Stimulated activated CD8-positive, alpha-beta memory T cell treated with anti-CD3 and anti-CD28 coated beads, Interleukin-15, amount 100 ng/mL, for 1 hour (primary cell): ENCODE measurements at places on chromosomes 2 and 18.

GRCh38 chr2:10439185-10439879 lies 8.8 kb downstream of the ODC1 start:
- DNase-seq: no peak

DNA sequence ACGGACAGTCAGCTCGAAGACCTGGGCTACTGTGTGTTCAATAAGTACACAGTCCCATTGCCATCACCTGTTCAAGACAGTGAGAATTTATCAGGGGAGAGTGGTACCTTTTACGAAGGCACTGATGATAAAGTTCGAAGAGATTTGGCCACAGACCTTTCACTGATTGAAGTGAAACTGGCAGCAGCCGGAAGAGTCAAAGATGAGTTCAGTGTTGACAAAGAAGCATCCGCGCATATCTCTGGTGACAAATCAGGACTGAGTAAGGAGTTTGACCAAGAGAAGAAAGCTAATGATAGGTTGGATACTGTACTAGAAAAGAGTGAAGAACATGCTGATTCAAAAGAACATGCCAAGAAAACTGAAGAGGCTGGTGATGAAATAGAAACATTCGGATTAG lies 76.9 kb upstream of the UNC80 start:
- DNase-seq: no peak

GRCh38 chr2:85255813-85256594 lies 71.8 kb downstream of the TGOLN2 start:
- no peak for DNase-seq

DNA sequence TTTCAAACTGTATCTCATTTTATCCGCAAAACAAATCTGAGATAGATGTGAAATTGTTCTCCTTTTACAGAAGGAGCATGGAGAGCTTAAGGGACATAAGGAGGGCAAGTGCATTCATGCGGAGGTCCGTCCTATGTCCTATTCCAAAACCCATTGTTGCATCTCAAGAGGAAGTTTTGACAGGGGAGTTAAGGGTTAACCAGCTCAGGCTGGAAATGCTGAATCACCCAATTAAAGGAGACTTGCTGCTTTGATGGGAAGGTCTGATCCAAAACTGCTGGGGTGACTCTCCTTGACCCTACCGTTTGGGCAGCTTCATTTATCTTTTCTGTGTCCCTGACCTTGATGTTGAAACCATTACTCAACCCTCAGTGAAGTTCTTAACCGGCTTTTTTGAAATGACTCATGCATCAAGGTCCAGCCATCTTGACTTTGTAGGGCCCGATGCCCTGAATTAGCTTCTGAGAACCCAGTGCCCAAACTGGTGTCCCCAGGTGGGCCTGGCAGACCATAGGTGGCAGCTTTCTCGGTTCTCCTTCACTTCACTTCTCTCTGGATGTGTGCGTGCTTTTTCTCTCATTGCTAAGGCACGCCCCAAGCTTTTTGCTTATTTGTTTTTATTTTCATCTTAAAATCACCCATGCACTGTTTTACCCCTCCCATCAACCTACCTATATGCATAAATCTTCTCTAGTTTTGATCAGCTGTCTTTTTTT lies 15.9 kb upstream of the TXNDC2 start:
- DNase-seq: no peak
